Fibroblast of gingiva (primary cell): ENCODE measurements at places on chromosomes 2 and 18.
A peak's percentile ranks its signal among the peaks of the same experiment; 100 is the strongest.

GRCh38 chr2:188435115-188435514 lies 143.4 kb downstream of the GULP1 start:
- no peak for DNase-seq

DNA sequence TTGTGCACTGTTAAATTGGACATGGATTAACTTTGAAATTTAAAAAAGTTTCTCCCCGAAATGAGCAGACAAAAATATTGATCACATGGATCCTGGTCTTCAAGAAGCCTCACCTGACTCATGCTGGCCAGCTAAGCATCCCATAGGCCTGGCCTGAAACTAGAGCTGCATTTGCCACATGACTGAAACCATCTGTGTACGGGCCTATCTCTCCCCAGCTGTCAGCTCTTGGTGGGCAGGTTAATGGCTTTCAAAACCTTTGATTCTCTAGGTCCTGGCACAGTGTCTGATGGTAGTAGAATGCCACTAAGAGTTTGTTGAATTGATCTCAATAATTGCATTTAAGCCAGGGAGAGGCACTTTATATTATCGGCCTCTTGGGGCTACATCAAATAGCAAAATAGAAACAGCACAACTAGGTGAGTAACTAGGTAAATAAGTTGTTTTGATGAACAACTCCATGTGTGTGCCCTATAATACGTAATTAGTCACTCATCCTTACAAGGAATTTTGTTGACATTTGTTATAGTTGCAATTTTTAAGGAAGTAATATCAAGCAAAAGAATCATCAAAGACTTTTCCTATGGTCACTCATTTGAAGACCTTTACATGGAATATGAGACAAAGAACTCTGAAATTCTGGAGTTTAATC lies 251.1 kb downstream of the SP3 start:
- no peak for DNase-seq

GRCh38 chr2:124664363-124664762 lies 639.3 kb downstream of the CNTNAP5 start:
- DNase-seq = no peak

GRCh38 chr2:120441744-120442471 lies 96.0 kb downstream of the INHBB start:
- peak; percentile 42 for DNase-seq

DNA sequence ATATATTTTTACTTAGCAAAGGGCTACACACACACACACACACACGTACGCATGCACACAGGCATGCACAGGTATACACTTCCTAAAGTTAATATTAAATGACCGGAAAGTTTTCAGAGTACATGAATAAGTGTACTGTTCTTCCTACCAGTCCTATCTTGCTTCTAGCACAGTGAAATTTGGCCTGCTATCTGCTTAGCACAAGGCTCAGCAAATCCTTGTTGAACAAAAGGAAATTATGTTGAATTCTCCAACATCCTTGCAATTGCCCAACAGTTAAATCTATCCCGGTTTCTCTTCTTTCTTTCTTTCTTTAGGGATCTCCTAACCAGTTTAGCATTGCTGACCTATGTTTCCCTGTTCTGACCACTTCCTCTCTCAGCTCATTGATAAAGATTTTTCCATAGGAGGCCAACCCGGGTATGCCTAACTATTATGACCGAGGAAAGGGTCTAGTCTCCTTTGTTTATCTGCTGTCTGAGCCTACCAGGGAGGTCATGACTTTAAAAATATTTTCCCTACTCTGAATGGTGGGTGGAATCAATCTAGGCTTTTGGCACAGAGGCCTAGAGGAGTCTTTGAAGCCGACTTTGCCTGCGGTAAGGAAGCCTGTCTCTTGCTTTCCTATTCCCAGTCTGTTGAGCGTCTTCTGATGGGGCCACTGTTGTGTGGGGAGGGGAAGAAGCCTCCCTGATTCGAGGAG lies 400.7 kb downstream of the HRH4 start:
- DNase-seq = no peak

GRCh38 chr2:46195819-46196218 lies 101.4 kb upstream of the EPAS1 start:
- DNase-seq = no peak

DNA sequence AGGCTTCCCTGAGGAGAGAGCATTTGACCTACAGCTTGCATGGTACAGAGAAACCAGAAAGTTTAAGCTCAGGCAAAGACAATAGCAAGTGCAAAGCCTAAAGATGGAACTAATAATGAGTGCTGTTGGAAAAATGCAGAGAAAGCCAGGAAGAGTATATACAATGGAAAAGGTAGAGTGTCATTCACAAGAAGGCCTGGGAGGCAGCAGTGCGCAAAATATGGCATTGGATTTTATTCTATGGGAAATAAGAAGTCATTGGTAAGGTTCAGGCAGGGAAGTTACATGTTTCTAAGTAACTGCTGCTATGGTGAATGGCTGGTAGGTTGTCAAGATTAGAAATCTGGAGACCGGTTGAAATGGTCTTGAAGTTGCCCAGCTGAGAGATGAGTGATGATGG lies 2167.3 kb upstream of the CELF4 start:
- DNase-seq = no peak

GRCh38 chr18:79552696-79553095 lies 126.9 kb upstream of the CTDP1 start:
- DNase-seq = no peak

GRCh38 chr2:100976645-100977391 lies 25.3 kb upstream of the RPL31 start:
- no peak for DNase-seq

DNA sequence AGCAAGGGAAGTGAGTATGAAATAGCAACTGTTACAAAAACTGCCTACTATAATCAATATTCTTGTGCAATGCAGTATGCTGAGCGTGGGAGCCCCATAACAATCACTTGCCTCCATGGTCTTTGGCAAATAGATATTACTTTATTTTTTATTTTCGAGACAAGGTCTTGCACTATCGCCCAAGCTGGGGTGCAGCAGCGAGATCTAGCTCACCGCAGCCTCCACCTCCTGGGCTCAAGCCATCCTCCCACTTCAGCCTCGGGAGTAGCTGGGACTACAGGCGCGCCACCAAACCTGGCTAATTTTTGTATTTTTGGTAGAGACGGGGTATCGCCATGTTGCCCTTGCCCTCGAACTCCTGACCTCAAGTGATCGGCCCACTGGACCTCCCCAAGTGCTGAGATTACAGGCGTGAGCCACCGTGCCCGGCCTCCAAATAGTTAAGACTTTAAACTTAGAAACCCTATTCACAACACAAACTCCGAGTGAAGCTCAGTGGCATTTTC lies 1.2 kb upstream of the CCNT2 start:
- no peak for DNase-seq

- no peak for DNase-seq
Observed at GRCh38 chr2:105798595-105798994, 53.9 kb downstream of the NCK2 start.

- no peak for DNase-seq
Observed at GRCh38 chr2:660029-660428, 17.2 kb downstream of the TMEM18 start.

DNA sequence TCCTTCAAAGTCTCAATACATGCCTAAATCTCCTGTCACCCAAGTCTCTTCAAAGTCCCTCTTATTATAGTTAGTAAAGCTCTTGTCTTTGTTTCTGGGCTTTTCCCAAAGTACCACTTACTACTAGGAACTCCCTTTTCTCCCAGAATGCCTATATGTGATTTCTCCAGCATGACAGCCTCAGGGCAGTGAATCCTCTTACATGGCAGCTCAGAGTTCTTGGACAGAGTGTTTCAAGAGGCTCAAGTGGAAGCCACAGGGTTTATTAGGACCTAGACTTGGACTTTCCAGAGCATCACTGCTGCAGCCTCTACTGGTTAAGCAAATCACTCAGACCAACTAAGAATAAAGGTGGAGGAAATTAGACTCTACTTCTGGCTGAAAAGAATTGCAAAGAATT lies 98.9 kb downstream of the CSRNP3 start:
- DNase-seq = no peak

- no peak for DNase-seq
Observed at GRCh38 chr2:3114406-3115185, 263.0 kb downstream of the EIPR1 start.
